ENCODE measurements at places on chromosomes 16 and 17.

GRCh38 chr17:46915596-46915995 lies 7.4 kb upstream of the GOSR2 start:
- no peak for DNase-seq

DNA sequence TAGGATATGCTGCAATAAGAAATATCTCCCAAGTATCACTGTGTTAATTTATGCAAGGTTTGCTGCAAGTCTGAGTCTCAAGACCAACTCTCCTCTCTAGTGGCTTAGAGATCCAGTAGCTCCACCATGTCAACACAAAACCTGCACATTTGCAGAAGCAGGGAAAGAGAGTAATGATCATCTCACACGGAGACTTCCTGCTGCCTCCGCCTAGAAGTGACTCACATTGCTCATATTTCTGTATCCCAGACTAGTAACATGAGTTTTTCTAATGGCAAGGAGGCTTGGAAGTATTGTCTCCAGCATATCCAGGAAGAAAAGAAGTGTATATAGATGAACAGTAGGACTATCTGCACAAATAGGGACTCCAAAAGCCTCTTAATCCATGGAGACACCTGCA lies 15.0 kb upstream of the IRX6 start:
- no peak for DNase-seq

GRCh38 chr17:46026166-46027047 lies 27.4 kb downstream of the STH start:
- DNase-seq: no peak

GRCh38 chr17:35809855-35810461 lies 674 bp downstream of the TAF15 start:
- DNase-seq: peak; percentile 20

DNA sequence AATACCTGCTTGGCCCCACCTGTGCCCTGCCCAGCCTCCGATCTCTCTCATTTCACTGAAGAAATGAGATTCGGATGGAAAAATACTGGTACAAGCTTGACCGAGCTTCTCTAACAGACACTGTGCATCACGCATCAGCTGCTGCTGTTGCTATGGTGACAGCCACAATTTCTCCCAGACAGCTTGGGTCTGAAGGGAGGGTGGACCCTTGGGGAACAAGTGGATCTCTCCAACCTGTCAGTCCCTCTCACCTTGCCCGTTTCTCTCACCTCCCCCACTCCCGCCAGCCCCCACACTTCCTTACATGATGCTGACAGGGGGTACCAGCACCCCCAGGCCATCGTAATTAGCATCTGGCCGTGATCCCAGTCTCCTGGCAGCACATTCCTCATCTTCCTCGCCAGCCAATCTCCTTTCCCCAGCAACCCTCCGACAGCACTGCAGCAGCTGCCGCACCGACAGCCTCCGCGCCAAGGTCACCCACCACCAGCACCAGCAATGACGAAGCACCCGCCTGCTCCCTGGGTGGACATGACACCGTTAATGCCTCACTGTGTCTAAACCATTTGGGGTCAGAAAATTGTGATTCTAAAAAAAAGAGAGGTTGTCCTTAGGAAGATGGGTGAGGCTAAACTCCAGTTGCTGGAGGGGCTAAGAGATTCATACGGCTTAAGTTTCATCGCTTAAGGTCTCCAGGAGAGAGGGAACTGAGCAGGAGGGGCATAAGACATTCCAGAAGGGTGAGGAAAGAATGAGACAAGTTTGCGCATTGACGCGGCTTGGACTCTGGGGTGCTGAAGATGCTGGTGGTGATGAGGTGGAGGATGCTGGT lies 58.6 kb upstream of the TNRC6A start:
- no peak for DNase-seq

DNA sequence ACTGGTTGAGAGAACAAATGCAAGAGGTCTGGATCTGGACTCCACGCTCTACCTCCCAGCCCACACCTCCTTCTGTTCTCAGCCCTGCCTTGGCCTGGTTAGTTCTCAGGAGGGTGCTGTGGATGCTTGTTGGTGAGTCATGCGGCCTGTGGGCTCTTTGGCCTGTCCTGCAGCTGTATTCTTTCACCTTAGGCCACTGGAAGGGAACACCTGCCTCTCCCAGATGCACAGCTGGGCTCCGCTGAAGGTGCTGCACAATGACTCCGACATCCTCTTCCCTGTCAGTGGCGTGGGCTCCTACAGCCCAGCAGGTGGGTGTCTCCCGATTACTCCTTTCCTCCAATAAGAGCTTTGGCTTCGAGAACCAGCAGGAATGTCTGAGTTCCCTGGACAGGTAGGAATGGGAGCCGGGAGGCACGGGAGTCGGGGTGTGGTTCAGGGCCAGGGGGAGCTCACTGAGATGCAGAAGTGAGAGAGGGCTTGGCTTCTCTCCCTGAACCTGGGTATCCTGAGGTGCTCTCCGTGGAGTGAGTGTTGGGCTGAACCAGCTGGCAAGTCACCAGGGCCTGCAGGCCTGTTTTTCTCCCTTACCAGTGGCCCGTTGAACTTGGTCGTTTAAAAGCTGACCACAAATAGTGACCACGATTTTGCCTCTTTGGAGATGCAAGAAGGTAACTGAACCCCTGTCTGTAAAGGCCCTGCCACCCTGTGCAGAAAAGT lies 85.0 kb downstream of the SNX29 start:
- DNase-seq: no peak

DNA sequence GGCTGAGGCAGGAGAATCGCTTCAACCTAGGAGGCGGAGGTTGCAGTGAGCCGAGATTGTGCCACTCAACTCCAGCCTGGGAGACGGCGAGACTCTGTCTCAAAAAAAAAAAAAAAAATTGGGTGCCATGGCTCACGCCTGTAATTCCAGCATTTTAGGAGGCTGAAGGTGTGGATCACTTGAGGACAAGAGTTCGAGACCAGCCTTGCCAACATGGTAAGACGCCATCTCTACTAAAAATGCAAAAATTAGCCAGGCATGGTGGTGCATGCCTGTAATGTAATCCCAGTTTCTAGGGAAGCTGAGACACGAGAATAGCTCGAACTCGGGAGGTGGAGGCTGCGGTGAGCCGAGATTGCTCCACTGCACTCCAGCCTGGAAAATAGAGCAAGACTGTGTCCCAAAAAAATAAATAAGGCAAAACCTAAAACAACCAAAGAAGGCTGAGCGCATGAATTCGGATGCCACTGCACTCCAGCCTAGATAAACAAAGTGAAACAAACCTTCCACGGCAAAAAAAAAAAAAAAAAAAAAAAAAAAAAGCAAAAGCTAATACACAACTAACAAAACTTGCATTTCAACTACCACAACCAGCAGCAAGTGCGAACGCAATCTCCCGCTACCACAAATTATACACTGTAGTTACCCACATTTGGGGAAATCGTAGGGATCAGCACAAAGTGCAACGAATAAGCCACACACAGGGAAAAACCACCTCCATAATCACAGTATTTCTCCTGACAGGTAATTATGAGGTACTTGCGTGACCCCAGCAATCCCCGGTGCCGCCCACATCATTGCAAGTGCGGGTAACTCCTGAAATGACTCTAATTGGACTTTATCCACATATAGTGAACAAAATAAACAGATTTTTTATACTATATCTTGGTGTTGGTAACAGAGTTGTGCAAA lies 25.6 kb downstream of the TEX14 start:
- no peak for DNase-seq

- no peak for DNase-seq
Observed at GRCh38 chr16:15942931-15943690, 6.3 kb upstream of the ABCC1 start.

GRCh38 chr16:85842848-85843247 lies 43.4 kb downstream of the COX4I1 start:
- DNase-seq: no peak
